Stimulated activated CD4-positive, alpha-beta T cell treated with anti-CD3 and anti-CD28 coated beads, Interleukin-4, amount 100 ng/mL, for 1 hour (primary cell): ENCODE measurements at places on chromosomes 6 and 20.

GRCh38 chr6:113873043-113873667 is 16.0 kb downstream of the MARCKS start:
- DNase-seq, result no peak

GRCh38 chr6:26363882-26364701 is 906 bp upstream of the BTN3A2 start:
- DNase-seq, result no peak

GRCh38 chr6:108476847-108477430 is 83.8 kb upstream of the FOXO3 start:
- no peak for DNase-seq

DNA sequence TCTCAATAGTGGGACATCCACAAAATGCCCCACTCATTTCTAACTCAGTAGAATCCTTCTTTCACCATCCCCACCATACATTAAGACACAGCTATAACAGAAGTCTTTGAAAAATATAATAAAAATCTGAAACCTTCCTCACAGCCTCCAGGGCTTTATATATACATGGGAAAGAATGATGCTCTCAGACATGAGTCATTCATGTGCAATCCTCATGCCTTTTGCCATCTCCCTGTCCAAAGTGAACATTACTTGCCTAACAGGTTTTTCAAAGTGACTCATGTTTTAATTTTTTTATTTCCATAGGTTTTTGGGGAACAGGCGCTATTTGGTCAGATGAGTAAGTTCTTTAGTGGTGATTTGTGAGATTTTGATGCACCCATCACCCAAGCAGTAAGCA is 162.7 kb downstream of the RALGAPA2 start:
- no peak for DNase-seq

DNA sequence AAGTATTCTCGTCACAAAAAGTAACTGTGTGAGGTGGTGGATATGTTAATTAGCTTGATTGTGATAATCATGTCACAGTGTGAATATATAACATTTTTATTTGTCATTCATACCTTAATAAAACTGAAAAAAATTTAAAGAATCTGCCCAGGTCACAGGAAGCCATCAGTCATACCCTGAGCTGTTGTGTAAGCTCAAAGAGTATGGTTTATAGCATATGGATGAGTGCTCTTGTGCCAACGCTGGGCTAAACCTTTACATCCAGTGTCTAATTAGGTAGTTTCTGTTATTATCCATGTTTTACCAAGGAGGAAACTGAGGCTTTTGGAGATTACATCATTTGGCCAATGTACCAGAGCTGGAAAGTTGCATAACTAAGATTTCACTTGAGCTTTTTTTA is 11.4 kb downstream of the PKIG start:
- no peak for DNase-seq

GRCh38 chr20:21503345-21503744 is 10.5 kb downstream of the NKX2-2 start:
- DNase-seq, result no peak

- no peak for DNase-seq
These were observed 9.2 kb downstream of the CEP57L1 start for GRCh38 chr6:109104512-109104911.

GRCh38 chr20:21104921-21105320 is 1.2 kb downstream of the LINC00237 start:
- no peak for DNase-seq

DNA sequence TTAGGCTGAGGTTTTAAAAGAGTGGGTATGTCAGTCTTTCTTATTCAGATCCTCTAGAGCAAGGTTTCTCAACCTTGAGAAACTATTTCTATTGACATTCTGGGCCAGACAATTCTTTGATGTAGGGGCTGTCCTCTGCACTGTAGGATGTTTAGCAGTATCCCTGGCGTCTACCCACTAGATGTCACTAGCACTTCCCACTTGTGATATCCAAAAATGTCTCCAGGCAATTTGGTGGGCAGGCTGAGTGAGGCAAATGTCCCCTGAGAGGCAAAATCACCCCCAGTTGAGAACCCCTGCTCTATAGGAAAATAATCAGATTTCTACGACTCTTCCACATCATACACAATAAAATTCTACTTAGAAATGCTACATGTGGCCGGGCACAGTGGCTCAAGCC is 7.7 kb upstream of the ZKSCAN8 start:
- DNase-seq, result no peak

DNA sequence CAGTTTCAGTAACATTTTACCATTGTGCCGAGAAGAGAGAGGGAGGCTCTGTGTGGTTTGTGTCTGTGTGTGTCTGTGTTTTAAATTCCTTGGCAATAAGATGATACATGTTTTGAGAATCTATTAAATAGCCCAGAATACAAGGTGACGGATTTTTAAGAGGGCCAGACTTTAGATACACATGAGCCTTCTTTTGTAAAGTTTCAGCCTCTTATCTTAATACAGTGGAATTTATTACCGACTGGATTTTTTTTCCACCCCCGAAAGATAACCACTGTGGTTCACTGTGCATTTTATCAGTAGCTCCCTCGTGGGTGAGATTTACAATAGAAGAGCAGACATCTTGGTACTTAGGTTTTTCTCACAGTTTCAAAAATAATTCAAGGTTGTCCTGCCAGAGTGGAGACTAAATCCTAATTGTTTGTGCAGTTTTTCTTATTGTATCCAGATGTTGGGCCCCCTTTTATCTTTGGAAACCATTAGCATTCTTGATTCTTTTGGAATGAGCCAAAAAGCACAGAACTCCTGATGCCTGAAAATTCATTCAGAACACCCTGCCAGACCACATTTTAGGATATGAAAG is 49.9 kb downstream of the STK4 start:
- no peak for DNase-seq
